ENCODE measurements at places on chromosomes 13 and 19. TPM values are rescaled to one million over a fixed set of nuclear protein-coding genes. Genes with fewer than 3 reads are reported as not detected.
A peak's percentile ranks its signal among the peaks of the same experiment; 100 is the strongest.

GRCh38 chr19:48819366-48819816, 8.6 kb upstream of the BCAT2 start:
- no peaks in the 10 kb centered on the region for H3K27me3 ChIP-seq
- peak overlapping the region; percentile 10 for H3K4me3 ChIP-seq
- peaks cover 16% of the 10 kb centered on the region for H3K4me1 ChIP-seq
- DNase-seq = no peak

DNA sequence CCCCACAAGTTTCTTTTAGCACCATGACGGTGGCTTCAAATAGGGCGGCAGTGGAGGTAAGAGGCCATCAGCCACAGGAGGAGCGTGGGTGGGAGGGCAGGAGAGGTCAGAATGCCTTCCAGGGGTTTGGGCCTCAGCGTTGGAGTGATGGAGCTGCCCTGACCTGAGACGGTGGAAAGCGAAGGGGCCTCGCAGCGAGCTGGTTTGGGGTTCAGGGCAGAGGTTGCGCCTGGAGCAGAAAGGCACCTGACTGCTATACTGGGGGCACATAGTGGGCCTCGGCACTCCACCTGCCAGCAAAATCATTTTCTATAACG, 382 bp upstream of the NAXD start:
- H3K36me3 ChIP-seq = no peaks in the 10 kb centered on the region
- H3K4me1 ChIP-seq = peaks cover 30% of the 10 kb centered on the region
- DNase-seq = no peak
- H3K4me3 ChIP-seq = peak overlapping the region; percentile 92
- peaks cover 3% of the 10 kb centered on the region for H3K27me3 ChIP-seq
- peak overlapping the region; percentile 94 for H3K27ac ChIP-seq

DNA sequence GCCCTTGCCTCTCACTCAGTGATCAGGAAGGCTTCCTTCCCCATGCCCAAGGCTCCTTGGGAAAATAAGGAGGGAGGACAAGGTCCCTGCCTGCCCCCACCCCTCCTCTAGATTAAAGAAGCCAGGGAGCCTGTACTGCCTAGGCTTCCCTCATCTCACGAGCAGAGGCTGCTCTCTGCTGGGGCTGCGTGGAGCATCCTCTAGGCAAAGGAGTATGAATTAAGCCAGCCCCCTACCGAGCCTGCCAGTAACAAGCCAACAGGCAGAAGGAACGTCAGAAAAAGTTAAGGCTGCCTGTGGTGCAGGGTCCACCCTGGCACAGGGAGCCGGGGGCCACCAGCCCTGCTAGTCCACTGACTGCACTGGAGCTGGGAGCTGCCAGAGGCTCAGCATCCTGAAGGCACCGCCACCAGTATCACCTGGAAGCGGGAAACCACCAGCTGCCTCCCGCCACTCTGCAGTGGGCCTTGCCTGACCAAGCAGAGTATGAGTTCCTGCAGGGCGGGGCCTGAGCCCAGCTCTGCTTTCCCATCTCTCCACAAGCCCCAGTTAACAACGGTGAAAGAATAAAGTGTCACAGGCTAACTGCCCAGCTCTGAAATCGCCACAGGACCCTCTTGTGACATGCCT, 6.8 kb downstream of the NAPA start:
- no peak overlapping the region for H3K4me3 ChIP-seq
- H3K4me1 ChIP-seq = peaks cover 33% of the 10 kb centered on the region
- H3K36me3 ChIP-seq = peaks cover 9% of the 10 kb centered on the region
- no peak for DNase-seq

- no peaks in the 10 kb centered on the region for H3K4me1 ChIP-seq
- no peaks in the 10 kb centered on the region for H3K36me3 ChIP-seq
- DNase-seq = no peak
- H3K4me3 ChIP-seq = no peak overlapping the region
Observed at GRCh38 chr13:71828117-71828516, 38.9 kb downstream of the DACH1 start.

DNA sequence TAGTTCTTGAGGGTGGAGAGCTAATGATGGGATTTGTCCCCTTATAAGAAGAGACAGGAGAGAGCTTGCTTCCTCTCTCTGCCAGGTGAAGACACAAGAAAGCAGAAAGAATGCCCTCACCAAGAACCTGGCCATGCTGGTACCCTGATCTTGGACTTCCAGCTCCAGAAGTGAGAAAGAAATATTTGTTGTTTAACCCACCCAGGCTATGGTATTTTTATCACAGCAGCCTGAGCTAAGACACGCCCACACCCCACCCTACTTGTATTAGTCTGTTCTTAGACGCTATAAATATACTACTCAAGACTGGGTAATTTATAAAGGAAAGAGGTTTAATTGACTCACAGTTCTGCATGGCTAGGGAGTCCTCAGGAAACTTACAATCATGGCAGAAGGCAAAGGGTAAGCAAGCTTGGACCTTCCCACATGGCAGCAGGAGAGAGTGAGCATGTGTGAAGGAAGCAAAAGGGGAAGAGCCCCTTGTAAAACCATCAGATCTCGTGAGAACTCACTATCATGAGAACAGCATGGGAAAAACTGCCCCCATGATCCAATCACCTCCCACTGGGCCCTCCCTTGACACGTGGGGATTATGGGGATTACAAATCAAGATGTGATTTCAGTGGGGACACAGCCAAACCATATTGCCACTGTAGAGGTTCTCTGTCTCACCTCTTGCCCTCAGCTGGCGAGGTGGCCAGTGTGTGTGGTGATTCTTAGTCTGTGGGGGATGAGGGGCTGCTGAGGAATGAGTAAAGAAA, 57.4 kb upstream of the RCBTB2 start:
- peaks cover 10% of the 10 kb centered on the region for H3K27me3 ChIP-seq
- H3K27ac ChIP-seq = no peak overlapping the region
- no peak for DNase-seq
- H3K4me3 ChIP-seq = no peak overlapping the region
- H3K36me3 ChIP-seq = no peaks in the 10 kb centered on the region
- no peaks in the 10 kb centered on the region for H3K4me1 ChIP-seq

GRCh38 chr13:78632996-78633395, 26.0 kb downstream of the OBI1 start:
- no peaks in the 10 kb centered on the region for H3K4me1 ChIP-seq
- H3K4me3 ChIP-seq = no peak overlapping the region
- no peak overlapping the region for H3K27ac ChIP-seq
- peaks cover 37% of the 10 kb centered on the region for H3K36me3 ChIP-seq

The LSR gene
- 0.29 TPM for total RNA-seq

DNA sequence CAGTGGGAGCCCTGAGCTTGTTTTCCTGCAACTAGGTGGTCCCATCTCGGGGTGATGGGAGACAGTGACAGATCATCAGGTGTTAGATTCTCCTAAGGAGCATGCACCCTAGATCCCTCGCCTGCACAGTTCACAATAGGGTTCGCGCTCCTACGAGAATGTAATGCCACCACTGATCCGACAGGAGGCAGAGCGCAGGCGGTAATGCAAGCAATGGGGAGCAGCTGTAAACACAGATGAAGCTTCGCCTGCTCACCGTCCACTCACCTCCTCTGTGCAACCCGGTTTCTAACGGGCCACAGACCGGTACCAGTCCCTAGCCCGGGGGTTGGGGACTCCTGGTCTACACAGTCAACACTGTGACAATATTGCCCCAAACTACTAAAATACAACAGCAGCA, 38.8 kb downstream of the CARD8 start:
- no peak for DNase-seq
- H3K4me3 ChIP-seq = no peak overlapping the region
- peaks cover 14% of the 10 kb centered on the region for H3K36me3 ChIP-seq
- H3K27ac ChIP-seq = no peak overlapping the region
- H3K4me1 ChIP-seq = no peaks in the 10 kb centered on the region

DNA sequence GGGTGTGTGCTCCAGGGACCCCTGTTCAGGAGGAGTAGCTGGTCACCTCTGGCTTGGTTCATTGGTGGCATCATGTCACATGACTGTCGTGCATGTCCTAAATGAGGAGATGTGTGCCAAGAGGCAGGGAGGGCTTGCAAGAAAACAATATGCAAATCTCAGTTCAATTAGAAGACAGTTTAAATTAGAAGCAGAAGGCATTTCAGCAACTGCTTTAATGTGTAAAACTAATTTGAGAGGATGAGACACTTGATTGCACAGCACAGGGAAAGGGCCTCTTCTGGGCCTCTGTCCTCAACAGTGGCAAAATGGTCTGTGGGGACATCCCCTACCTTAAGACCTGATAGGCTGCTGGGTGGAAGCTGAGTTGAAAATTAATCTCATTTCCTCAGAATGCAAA, 54.6 kb downstream of the SPATA13 start:
- no peak for DNase-seq
- H3K27me3 ChIP-seq = no peaks in the 10 kb centered on the region
- no peak overlapping the region for H3K4me3 ChIP-seq
- peaks cover 4% of the 10 kb centered on the region for H3K4me1 ChIP-seq

GRCh38 chr19:58364146-58364545, 1.6 kb upstream of the ZNF497 start:
- no peak for DNase-seq
- H3K4me3 ChIP-seq = no peak overlapping the region
- H3K27me3 ChIP-seq = no peaks in the 10 kb centered on the region
- no peak overlapping the region for H3K27ac ChIP-seq

- peaks cover 4% of the 10 kb centered on the region for H3K27me3 ChIP-seq
- no peaks in the 10 kb centered on the region for H3K36me3 ChIP-seq
- H3K4me3 ChIP-seq = no peak overlapping the region
- no peaks in the 10 kb centered on the region for H3K4me1 ChIP-seq
- DNase-seq = no peak
- H3K27ac ChIP-seq = no peak overlapping the region
Observed at GRCh38 chr13:111973186-111973585, 93.8 kb upstream of the SOX1 start.

The GTF2F2 gene
- total RNA-seq = 14.1 TPM

DNA sequence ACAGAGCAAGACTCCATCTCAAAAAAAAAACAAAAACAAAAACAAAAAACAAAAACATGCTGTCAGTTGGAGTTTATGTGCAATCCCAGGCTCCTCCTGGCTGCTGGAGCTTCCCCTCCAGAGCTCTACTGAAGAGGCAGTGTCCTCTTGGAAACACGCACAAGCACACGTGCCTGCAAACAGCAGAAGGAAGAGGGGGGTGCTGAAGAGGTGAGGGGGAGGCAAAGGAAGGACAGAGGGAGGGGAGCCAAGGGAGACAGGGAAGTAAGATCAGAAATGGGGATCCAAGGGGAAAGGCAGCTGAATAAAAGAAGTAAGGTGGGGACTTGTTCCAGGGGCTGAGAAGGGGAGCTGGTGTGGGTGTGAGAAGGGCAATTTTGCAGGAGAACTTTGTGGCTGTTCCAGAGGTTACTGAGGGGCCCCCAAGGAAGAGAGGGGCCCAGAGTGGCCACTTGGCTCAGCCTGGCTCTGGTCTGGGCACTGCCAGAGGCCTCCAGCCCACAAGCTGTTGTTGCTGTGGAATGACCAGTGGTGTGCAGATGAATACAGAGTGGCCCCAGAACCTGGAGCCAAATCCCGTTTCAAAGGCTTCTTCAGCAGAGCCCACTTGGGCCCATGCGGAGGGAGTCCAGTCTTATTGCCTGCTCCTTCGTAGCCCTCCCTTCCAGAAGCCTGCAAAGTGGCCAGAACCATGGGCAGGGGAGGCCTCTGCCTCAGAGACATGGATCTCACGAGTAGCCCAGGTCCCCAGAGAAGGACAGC, 34.4 kb downstream of the LYL1 start:
- H3K36me3 ChIP-seq = no peaks in the 10 kb centered on the region
- H3K27ac ChIP-seq = no peak overlapping the region
- H3K4me3 ChIP-seq = no peak overlapping the region
- H3K4me1 ChIP-seq = peaks cover 7% of the 10 kb centered on the region
- no peak for DNase-seq
